ENCODE measurements at places on chromosomes 16 and 17.

- no peak for DNase-seq
These were observed 14.9 kb downstream of the ADGRG1 start for GRCh38 chr16:57643147-57643874.

DNA sequence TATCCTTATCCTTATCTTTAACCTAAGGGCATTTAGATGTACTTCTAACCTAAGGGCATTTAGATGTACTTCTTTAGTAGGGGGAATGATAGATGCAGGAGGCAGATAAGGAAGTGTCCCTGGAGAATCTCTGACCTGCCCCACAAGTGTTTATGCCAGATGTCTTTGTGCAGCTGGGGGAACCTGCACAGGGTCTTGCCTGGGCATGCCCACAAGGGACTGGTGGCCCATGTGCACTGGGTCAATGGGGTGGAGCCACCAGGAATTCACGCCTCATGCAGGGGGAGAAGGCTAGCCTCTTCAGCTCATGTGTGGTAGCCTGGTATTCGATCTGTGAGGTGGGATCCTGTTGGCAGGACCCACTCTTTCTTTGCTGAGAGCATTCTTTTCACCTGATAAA lies 38.0 kb downstream of the CA10 start:
- DNase-seq, result no peak

DNA sequence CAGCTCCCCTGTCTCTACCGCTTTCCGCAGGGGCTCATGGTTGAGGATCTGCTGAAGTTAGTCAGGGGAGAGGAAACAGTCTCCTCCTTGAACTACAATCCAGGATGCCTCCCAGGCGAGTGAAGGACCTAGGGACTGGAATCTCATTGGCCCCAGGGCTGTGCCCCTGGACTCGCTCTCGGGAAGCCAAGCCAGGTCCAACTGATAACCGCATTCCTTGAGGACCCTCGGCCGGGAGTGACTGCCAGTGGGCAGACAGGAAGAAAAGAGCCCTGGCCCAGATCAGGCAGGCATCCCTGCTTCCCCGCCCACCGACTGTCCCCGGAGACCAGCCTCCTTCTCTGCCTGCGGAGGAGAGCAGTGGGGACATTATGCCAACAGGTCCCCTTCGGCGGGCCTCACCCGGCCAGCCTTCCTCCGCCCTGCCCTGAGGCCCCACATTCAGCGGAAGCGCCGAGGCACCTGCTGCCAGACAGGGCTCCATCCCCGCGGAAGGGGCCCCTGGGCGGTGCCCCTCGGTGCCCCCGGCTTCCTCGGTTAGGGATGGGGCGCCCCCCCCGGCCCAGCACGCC lies 776 bp downstream of the LRRC75A start:
- DNase-seq, result peak; percentile 64

DNA sequence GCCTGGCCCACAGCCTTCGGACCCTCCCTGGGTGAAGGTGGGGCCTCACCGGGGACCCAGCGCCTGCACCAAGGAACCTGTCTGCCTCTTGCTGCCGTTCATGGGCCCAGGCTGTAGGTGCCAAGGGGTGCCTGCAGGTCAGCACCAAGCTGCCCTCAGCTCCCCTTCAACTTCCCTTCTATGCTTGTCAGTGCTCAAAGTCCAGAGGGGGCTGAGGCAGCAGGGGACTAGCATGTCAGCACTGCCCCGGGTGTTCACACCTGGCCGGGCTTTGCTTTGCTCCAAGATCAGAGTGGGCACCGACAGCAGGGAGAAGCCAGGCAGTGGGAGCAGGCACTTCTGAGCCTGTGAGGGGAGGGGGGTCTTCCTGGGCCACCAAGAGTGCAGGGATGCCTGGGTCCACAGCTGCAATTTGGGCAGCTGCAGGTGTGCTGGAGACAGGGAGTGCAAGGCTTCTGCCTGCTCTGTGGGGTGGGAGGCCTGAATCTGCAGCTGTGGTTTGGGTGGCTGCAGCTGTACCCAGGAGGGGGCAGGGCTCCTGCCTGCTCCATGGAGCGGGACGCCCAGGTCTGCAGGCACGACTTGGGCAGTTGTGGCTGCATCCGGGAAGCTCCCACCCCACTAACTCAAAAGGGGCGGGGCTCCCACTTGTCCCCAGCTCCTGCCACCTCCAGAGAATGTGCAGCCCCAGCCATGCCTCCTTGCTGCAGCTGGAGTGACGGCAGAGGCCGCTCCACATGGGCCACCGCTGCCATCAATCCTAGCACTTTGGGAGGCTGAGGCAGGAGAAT lies 27.6 kb upstream of the PRM1 start:
- DNase-seq, result no peak

DNA sequence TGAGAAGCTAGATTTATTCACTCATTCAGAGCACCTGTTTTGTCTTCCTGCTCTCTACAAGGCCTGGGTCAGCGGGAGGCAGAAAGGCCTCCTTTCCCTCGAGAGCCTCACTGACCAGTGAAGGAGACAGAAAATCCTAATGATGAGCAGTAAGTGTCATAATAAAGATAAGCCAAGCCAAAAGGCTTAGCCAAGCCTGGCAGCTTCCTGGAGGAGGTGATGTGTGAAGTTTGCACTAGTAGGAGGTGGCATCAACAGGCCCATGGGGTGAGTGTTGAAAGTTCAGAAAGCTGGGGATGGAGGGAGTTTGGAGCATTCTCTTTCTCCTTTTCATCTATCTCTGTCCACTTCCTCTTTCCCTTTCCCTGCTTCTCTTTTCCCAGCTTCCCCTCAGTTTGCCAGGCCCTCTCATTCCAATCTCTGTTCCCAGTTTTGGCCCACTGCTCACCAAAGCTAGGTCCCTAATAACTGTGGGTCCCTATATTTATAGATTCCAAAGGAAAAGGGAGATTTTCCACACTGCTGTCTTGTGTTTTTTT lies 16.5 kb upstream of the SPNS3 start:
- no peak for DNase-seq

GRCh38 chr17:75418531-75418930 lies 13.1 kb upstream of the GRB2 start:
- DNase-seq, result no peak

GRCh38 chr16:58511933-58512815 lies 3.1 kb upstream of the SETD6 start:
- DNase-seq, result peak; percentile 92
